ENCODE measurements at places on chromosomes 3 and 15.

DNA sequence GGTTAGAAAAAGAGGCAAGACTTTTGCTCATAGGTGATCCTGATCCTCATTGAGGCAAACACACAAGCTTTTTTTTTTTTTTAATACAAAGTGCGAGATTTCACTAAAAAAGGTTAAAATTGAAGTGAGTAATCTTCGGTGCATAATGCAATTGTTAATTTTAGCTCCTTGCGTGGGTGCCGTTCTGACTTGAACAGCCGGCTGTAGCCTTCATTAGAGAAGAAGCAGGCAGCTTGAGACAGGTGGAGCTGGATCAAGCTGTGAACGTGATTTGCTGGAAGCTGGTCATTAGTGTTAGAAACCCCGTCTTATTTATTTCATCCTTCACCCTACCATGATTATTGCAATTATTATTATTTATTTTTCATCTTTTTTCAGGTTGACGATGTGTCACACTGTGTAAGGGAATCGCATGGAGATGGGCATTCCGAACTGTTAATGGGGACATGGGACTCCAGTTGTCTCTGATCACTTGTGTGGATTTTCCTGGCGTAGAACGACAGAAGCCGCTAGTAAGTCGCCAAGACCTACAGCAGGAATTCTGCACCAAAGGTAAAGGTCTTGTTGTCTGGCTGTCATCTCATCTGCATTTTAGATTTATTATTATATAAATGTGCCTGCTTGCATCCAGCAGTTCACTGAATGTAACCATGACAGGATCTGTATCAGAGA is 40.2 kb downstream of the ARPP21 start:
- no peak for DNase-seq

GRCh38 chr15:100909989-100910955 is 8.9 kb upstream of the LRRK1 start:
- DNase-seq, result no peak

DNA sequence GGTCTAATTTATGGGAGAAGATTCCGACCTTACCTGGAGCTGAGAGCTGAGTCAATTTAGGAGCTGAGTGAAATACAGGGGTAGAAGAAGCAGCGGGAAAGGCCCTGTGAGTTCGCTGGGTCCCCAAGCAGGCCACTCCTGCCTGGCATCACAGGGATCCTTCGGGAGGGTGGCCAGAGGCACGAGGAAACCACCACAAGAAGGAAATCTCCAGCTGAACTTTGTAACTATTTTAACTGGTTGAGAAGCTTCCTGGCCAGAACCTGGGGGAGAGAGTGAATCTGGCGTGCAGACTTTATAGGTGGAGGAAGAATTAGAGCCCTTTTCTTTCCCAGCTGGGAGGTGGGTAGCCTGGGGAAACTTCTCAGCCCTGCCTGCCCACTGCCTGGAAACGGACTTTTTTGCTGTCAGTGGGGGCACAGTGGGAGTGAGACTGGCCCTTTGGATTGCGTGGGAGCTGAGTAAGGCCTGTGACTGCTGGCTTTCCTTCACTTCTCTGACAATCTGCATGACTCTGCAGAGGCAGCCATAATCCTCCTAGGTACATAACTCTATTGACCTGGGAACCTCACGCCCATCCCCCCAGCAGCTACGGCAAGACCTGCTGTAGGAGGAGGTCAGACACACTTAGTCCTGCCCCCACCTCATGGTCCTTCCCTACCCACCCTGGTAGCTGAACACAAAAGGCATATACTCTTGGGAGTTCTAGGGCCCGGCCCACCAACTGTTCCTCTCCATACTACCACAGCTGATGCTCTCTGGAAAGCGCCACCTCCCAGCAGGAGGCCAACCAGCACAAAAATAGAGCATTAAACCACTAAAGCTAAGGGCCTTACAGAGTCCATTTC is 340.7 kb downstream of the CNTN3 start:
- no peak for DNase-seq

DNA sequence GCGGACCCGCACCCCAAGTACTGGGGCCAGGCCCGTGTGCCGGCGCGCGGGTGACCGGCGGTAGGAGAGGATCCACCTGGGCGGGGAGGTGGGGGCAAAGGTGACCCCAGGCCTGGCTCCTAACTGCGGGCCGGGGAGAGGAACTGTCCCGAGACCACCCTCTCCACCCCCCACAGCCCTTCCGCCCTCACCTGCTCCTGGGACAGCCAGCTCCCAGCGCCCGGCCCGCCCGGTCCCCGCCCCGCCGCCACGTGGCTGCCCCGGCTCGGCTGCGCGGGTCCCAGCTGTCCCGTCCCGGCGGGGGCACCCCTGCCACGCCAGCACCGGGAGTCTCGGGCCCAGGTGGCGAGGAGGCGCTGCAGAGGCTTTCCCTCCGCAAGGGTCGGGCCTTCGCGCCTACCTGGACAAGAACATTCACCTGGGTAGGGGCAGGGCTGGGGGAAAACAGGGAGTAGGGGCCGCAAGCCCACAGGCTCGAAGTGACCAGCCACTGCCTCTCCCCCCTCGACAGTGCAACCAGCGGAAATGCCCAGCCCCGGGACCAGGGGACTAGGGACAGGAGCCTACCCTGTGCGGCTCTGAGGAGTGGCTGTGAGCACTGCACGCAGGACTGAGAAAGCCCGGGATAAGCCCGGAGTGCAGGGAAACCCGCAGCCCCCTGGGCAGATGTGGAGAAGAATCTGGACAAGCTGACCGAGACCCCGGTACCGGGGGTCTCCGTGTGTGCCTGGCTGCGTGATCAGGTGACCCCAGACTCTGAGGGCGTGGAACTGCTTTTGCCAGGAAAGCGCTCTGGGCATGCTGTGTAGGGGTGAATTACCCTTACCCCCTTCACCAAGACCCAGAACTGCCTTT is at the start of gene SLC12A8:
SLC12A8 (minus strand) TSS at position 240 of the 855 bp plus-strand sequence. CDS start 1,399 bp downstream, outside the sequence.
- DNase-seq, result no peak

- DNase-seq, result no peak
Observed at GRCh38 chr3:109643590-109643989, 306.2 kb upstream of the DPPA4 start.

- no peak for DNase-seq
Observed at GRCh38 chr15:55420171-55420866, 12.0 kb downstream of the PIERCE2 start.

DNA sequence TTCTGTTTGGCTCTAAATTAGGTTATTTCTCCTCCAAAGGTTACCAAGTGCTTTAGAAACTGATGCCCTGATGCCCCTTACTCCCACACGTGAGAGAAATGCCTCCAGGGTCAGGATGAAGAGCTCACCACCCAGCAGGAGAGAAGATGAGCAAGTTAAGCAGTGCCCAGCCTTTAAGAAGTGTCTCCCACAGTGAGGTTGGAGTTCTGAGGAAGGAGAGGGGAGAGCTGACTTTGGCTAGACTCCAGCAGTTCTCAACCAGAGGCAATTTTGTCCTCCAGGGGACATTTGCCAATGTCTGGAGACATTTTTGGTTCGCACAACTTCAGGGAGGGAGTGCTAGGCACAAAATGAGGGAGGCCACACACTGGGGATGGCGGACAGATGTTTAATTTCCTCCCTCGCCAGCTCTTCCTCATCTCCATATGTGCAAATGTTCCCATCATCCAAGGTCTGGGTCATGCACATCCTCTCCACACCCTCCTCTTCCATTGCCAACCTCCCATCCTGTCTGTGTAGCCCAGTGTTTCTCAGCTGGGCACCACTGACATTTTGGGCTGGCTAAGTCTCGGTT is 50.6 kb upstream of the SLC7A14 start:
- no peak for DNase-seq

GRCh38 chr15:88394553-88395145 is 72.5 kb downstream of the MRPL46 start:
- no peak for DNase-seq

GRCh38 chr3:142614059-142614626 is 17.9 kb downstream of the PLS1 start:
- no peak for DNase-seq

- DNase-seq, result no peak
Observed at GRCh38 chr3:127849368-127849767, 27.1 kb upstream of the MGLL start.

- no peak for DNase-seq
Observed at GRCh38 chr3:68360492-68360891, 571.9 kb downstream of the TAFA4 start.
